Activated T-cell treated with anti-CD3 and anti-CD28 coated beads for 48 hours (primary cell): ENCODE measurements at places on chromosomes 11 and 22.

GRCh38 chr11:104148074-104148473, 15.9 kb downstream of the PDGFD start:
- no peak for DNase-seq

GRCh38 chr22:44109416-44109815, 71.3 kb upstream of the PARVG start:
- no peak for DNase-seq

GRCh38 chr22:32574411-32574810, 99.8 kb downstream of the FBXO7 start:
- DNase-seq: no peak

DNA sequence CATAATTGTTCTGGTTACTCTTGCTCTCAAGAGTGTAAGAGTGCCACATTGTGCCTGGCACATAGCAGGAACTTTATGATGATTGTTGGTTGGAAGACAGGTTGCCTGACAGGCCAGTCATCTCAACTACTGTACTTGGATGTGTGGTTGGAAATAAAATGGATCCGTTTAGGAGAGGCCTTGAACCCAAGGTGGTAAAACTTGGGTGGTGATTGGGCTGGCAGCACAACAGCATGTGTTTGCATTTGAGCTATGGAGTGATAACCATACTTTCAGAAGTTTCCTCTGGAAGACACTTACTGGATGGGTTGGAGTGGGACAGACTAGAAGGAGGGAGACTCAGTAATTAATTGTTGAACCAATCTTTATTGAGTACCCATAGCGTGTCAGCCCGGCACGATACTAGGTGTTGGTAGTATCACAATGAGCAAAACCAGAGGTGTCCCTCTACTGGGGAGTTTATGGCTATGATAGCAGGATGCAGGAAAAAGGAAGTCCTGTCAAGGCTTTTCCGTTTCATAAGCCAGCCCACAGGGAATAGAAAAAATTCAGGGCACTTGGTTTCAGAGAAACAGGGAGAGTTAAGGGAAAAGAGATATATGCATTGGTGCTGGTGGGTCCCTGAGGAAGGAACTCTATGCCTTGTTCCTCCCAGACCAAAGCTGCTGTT, 3.1 kb upstream of the TMEM109 start:
- no peak for DNase-seq

DNA sequence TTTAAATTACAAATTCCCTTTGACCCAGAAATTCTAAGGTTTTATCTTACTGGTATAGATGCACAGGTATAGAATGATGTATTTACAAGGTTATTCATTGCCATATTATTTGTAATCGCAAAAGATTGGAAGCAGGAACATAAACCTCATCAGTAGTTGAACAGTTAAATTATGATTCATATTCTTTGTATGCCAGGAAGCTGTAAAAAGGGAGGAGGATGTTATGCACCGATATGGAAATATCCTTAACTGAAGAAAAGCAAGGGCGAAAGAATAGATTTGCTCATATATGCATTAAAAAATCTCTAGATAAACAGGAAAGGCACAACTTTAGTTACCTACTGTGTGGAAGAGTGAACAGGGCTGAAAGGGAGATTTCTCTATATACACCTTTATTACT, 36.7 kb downstream of the PPFIA1 start:
- no peak for DNase-seq

- DNase-seq: no peak
These were observed 1.1 kb upstream of the SSTR3 start for GRCh38 chr22:37213218-37213855.

DNA sequence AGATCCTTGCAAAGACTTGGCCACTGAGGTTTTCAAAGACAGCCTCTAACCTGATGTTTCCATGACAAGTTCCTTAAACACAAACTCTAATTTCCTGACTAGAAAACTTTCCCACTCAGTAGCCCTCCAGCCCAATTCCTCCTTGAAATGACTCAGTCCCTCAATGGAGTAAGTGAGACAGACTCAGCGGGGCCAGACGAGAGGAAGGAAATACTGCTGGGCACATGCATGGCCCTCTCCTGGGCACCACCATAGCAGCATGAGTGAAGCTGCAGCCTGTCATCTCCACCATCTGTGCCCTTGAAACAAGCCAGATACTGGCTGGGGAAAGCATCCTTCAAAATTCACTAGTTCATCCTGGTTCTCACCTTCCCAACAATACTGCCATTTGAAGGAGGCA, 76.2 kb upstream of the GDPD4 start:
- DNase-seq: no peak

DNA sequence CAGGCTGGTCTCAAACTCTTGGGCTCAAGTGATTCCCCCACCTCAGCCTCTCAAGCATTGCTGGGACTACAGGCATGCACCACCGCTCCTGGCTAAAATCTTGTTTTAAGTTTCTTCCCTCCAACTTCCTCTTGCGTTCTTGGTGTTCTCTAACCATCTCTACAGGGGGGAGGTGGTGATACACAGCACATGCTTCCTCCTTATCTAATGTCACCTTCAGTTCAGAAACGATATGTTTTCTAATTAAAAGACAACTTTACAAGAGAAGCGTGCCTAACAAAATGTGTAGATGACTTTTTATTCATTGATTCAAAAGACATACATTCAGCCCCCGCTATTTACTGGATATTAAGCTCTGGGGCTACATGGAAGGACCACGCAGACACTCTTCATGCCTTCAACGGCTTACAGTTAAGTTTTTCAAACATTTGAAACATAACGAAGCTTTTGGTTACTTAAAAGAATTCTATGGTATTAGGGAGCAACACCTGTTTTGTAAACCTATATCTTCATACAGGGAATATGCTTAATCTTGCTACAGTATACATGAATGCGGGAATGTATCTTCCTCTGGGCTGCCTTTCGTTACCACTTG, 933 bp upstream of the DLAT start:
- DNase-seq: no peak

GRCh38 chr22:30097861-30098260, 17.6 kb downstream of the HORMAD2 start:
- DNase-seq: no peak

DNA sequence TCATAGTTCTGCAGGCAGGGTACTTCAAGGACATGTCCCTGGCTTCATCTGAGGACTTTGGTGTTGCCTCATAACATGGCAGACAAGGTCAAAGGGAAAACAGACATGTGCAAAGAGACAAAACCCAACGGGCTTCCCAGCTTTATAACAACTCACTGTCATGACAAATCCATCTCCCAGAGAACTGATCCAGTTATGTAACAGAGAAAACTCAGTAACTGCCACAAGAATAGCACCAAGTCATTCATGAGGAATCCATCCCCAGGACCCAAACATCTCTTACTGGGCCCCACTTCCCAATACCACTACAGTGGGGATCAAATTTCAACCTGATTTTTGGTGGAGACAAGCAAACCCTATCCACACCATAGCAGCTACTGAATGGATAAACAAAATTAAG, 13.0 kb downstream of the OR52N4 start:
- no peak for DNase-seq

- no peak for DNase-seq
These were observed 5.4 kb upstream of the ELFN2 start for GRCh38 chr22:37432708-37433054.

GRCh38 chr11:16769386-16769785, 30.9 kb downstream of the C11orf58 start:
- no peak for DNase-seq

DNA sequence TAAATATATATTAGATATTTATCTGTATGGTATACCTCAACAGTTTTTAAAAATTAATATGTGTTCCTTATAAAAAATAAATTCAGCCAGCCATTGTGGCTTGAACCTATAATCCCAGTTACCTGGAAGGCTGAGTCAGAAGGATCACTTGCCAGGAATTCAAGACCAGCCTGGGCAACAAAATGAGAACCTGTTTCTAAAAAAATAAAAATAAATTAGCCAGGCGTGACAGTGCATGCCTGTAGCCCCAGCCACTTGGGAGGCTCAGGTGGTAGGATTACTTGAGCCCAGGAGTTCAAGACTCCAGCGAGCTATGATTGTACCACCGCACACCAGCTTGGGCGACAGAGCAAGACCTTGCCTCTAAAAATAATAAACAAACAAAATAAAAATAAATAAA, 54.9 kb downstream of the PHF21A start:
- DNase-seq: no peak

- no peak for DNase-seq
These were observed 29.5 kb upstream of the ANO5 start for GRCh38 chr11:22163394-22163797.

DNA sequence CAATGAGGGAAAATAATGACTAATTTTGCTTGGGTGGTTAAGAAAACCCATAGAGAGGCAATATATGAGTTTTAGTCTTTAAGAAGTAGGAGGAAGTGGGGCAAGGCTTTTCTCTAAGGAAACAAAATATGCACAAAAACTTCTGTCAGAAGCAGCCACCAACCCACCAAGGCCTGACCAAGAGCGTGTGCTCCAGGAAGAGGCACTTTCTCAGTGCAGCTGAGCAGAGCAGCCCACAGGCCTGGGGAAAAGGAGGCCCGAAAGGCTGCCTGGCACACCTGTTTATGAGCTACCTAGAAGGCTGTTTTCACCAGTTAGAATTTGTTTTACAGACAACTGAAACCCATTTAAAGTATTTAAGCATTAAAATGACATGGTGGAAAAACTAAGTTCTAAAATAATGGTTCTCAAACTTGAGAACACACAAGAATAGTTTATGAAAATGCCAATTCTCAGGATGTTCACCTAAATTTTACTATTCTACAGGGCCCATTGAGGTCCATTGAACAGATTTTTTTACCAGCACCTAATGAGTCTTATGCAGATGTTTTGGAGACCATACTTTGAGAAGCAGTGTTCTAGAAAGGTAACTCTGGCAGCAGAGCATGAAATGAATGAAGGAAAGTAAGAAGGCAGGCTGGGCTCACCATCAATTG, 160.5 kb upstream of the DDI1 start:
- no peak for DNase-seq

GRCh38 chr11:66075273-66075672, 5.2 kb downstream of the PACS1 start:
- no peak for DNase-seq

- no peak for DNase-seq
These were observed 56.5 kb downstream of the ST3GAL4 start for GRCh38 chr11:126411971-126412381.

- no peak for DNase-seq
These were observed 3.6 kb downstream of the C11orf16 start for GRCh38 chr11:8928981-8929615.
